ENCODE measurements at places on chromosomes 6 and 20.

DNA sequence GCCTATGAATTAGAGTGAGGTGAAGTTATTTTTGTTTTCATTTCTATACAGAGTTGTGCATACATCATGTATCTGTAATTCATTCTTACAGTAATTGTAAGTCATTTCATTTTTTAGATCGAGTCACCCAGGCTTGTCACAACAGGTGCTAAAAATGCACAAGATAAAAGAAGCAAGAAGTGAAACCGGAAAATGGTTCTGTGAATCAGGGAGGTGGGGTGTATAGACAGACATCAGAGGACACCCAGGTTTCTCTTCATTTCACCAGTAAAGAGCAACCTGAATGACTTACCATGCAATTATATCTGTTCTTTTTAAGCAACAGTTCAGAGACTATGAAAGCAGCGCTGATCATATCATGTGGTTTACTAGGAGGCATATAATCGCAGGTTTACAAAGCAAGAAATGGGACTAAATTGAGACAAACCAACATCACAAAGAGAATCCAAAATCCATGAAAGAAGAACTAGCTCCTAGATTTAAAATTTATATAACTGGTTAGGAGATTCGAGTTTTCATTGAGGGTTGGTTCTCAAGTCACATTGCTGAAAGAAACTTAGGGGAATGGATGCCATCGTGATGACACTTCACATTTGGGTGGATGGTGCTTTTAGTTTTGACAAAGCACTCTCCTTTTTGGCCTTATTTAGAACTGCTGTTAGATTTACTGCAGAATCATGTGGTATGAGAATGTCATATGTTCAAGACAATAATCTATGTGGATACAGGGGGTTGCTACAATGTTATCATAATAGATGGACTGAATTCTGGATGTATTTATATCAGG lies 27.9 kb upstream of the TBC1D7 start:
- no peak for DNase-seq

GRCh38 chr20:36446557-36446956 lies 94.8 kb upstream of the MYL9 start:
- no peak for DNase-seq

GRCh38 chr6:42026540-42026939 lies 23.8 kb upstream of the TAF8 start:
- DNase-seq, result no peak

- DNase-seq, result no peak
Observed at GRCh38 chr6:143401636-143402370, 48.7 kb downstream of the ADAT2 start.

- DNase-seq, result no peak
Observed at GRCh38 chr6:17688481-17688880, 18.2 kb downstream of the NUP153 start.

DNA sequence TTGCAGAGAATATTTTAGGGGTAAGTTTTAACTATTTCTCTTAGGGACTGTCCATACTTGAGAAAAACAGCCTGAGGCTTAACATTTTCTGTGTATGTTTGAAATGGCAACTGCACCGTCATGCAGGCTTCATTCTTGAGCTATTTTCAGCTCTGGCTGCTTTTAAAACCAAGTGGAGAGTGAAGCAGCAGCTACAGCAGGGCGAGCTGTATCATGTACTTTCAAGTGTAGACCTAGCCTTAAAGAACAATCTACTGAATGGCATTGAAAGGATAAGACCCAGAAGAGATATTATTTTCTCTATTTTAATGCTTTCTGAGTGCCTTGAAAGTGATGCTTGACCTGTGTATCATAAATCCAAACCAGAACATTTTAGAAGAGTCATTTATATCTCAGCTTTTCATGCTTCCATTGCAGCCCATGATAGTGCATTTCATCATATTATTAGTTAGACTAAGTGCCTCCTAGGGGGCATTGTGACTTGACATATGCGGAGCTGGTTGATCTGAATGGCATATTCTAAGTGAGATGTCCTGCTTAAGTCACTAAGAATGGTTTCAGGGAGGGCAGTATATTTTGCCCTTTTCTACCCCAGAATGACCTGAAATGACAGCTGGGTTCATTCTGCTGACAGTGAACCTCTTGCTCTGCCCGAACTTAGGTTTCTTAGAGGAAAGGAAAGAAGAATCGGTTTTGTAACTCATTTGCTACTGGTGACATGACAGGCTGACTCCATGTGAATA lies 85.3 kb downstream of the NKAIN2 start:
- DNase-seq, result no peak

DNA sequence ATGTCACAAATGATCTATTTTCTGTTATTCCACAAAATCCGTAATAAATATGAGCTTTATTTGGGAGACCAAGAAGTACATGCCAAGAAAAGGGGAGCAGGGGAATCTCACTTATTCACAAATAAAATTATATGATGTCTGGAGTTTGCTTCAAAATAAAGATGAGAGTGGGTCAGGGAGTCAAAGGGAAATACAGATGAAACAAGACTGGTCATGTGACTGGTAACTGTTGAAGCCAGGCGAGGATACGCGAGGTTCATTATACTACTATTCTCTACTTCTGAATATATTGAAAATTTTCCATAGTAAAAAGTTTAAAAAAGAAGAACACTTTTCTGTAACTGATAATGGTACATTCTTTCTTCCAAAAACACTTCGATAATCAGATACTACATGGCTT lies 14.6 kb downstream of the EPB41L2 start:
- DNase-seq, result no peak

GRCh38 chr6:2512802-2513201 lies 237.9 kb downstream of the MYLK4 start:
- no peak for DNase-seq

GRCh38 chr20:38893565-38894090 lies 32.6 kb upstream of the FAM83D start:
- DNase-seq, result peak; percentile 72

All from stimulated activated CD8-positive, alpha-beta memory T cell treated with anti-CD3 and anti-CD28 coated beads, Interleukin-4, amount 100 ng/mL, for 1 hour (primary cell).